RPMI8226 (cell line): ENCODE measurements at places on chromosomes 6 and 20.

DNA sequence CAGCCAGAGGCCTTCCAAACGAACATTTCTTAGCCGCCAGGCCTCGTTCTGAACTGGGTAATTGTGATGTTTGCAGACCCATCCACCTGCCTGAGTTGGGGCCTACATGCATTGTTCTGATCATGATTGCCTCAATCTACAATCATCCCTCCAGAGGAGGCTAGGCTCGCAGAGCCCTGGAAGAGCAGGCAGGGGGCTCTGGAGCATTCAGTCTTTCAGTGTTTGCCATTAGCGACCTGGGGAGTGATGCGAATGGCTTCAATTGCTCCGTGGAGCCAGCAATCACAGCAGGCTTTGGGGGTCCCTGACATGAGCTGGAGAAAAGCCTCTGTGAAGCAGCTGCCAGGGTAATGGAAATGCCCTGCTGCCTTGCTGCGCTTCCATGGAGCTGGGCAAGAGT lies 22.0 kb downstream of the SNAP25 start:
- no peak for DNase-seq

DNA sequence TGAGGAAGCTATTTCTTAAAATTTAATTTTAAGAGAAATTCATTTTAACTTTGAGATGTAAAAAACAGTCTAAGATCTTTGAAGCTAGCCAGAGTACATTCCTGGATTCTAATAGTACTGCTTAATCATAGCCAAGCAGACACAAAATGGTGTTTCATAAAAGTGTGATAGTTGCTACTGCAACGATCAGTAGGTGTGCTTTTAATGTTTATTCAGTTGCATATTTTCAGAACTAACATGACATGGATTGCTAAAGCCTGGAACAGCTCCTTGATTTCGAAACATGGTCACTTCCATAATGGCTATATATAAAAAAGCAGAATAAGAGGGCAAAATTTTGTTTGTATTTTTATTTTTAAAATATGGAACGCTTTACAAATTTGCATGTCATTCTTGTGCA lies 35.5 kb downstream of the SESN1 start:
- DNase-seq = no peak

GRCh38 chr6:15090145-15090579 lies 155.7 kb upstream of the JARID2 start:
- no peak for DNase-seq

- no peak for DNase-seq
Measured at GRCh38 chr6:158668707-158669103, 18.9 kb downstream of the SYTL3 start.

DNA sequence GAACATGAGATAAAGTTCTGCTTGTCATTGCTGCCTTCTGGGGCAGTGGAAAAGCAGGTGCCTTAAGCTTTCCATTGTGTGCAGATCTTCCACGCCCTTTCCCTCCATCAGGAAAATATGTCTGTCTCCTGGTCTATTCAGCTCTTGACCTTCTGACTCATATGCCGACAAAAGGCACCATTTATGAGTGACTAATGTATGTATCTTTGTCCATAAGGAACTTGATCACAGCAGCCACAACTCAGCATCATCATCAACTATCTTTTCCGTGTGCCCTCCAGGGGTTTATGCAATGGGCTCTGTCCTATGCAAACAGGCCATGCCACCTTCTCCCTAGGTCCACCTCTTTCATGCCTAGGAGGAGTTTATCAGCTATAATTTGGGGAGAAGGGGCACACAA lies 102.7 kb upstream of the QKI start:
- DNase-seq = no peak

DNA sequence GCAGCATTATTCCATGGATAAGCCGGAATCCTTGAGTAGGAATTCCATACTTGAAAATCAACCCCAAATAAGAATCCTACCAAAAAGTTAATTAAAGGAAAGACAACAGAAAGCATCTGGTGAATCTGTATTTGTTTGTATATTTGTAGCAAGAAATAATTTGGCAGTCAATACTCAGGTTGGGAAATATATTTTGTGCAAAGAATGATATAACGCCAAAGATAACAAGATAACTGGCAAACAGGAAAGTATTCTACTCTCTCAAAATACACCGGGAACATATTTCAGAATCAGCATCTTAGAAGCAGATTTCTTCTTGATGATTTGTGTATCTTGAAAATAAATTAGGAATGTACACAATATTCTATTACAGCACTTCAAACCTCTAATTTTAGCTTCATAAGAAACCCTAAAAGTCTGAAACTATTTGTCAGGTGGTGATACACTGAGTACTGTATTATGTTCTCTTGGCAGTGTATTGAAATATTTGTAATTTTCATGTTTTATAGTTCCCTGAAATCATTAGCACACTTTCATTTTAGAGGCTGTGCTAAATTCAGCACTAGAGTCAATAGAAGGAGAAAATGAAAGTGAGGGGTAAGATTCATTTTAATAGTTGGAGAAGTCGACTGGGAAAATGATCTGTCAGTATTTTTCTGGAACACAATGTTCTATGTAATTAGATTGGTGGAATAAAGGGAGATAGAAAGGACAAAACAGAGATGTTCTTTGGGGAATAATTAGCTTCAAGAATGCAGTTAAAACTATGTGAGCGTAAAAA lies 879.7 kb upstream of the GJE1 start:
- no peak for DNase-seq

DNA sequence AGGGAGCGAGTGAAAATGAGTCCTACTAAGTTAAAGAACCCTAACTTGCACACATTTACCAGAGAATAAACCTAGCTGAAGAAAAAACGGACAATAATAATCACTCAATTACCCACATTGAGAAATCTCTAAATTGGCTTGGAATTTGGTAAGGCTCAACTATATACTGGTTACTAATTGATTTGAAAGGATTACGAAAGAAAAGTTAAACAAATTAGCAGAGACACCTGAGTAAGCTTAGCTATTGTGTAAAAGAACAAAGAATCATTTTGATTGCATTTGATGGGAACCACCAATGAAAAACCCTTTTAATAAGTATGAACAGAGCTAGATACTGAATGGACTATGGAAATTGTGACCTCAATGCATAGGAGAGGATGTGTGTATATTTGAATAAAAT lies 118.6 kb upstream of the ADGRF1 start:
- DNase-seq = no peak

DNA sequence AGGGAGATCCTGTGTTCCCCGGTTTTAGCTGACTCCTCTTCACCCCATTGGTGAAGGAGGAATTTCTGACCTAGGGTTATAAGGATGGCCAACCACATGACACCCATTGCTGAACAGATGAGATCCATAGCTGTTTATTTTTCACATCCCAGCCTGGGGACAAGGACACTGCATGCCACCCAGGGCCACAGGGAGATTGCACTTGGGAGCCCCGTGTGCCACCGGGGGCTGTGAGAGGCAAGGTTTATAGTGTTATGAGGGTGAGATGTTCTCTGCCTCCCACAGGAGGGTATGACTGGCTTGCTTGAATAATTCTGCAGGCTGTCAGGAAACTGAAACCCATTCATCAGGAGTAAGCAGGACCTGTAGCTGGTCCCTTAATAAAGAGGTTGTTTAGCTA lies 14.7 kb upstream of the SLPI start:
- DNase-seq = no peak

DNA sequence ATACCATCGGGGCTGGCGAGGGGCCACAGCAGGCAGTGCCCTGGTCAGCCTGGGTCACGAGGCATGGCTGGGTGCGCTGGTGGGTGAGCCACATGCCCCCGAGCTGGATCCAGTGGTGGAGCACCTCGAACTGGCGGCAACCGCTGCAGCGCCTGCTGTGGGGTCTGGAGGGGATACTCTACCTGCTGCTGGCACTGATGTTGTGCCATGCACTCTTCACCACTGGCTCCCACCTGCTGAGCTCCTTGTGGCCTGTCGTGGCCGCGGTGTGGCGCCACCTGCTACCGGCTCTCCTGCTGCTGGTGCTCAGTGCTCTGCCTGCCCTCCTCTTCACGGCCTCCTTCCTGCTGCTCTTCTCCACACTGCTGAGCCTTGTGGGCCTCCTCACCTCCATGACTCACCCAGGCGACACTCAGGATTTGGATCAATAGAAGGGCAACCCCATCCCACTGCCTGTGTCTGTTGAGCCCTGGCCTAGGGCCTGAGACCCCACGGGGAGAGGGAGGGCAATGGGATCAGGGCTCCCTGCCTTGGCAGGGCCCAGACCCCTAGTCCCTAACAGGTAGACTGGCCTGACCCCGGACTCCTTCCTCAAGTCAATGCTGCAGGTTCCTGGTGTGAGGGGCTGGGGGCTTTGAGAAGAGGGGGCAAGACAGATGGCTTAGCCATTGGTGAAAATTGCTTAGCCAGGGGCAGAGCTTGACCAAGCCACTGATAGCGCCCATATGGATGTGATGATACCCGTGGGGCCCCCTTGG lies 598 bp downstream of the TMEM239 start:
- peak; percentile 60 for DNase-seq

DNA sequence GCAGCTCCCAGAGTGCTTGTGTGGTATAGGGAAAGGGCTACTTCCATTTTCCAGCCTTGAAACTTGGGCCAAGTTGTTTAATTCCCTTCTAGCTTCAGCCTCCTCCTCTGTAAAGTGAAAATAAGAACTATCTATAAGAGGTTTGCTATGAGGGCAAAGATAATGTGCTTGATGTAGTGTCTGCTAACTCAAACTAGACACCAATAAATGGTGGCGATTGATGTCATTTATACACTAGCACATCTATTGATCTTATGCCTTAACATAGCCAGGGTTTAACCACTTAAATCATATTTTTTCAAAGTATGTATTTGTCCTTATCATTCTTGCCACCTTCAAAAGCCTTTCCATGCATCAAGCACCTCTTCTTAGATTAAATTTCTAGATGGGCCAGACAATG lies 55.2 kb downstream of the NEDD9 start:
- no peak for DNase-seq

GRCh38 chr6:1622220-1622850 lies 12.6 kb downstream of the FOXC1 start:
- no peak for DNase-seq
